ENCODE measurements at places on chromosomes 7 and 10.

GRCh38 chr7:78635026-78635793 lies 818.3 kb downstream of the MAGI2 start:
- no peak for DNase-seq

DNA sequence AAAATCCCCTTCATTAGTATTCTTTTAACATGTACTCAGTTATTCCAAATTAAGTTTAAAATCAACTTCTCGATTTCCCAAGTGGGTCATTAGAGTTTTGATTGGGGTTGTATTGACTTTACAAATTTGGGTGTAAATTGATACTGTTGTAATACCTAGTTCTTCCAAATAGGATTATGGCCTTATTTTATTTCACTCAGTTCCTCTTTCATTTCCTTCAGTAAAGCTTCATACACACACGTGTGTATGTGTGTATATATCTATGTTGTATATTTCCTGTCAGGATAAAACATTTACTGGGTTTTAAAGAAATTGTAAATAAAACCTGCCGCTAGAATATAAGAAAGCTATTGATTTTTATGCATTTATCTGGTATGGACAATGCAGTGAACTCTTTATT lies 15.9 kb downstream of the YME1L1 start:
- DNase-seq = no peak

DNA sequence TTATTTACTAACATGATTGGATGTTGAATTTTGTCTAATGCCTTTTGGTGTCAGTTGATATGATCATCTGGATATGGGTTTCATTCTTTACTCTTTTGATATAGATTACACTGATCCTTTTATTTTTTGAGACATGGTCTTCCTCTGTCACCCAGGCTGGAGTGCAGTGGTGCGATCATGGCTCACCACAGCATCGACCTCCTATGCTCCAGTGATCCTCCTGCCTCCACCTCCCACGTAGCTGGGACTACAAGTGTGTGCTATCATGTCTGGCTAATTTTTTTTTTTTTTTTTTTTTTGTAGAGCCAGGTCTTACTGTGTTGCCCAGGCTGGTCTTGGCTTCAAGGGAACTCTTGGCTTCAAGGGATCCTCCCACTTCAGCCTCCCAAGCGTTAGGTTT lies 27.1 kb downstream of the BMS1 start:
- DNase-seq = no peak

DNA sequence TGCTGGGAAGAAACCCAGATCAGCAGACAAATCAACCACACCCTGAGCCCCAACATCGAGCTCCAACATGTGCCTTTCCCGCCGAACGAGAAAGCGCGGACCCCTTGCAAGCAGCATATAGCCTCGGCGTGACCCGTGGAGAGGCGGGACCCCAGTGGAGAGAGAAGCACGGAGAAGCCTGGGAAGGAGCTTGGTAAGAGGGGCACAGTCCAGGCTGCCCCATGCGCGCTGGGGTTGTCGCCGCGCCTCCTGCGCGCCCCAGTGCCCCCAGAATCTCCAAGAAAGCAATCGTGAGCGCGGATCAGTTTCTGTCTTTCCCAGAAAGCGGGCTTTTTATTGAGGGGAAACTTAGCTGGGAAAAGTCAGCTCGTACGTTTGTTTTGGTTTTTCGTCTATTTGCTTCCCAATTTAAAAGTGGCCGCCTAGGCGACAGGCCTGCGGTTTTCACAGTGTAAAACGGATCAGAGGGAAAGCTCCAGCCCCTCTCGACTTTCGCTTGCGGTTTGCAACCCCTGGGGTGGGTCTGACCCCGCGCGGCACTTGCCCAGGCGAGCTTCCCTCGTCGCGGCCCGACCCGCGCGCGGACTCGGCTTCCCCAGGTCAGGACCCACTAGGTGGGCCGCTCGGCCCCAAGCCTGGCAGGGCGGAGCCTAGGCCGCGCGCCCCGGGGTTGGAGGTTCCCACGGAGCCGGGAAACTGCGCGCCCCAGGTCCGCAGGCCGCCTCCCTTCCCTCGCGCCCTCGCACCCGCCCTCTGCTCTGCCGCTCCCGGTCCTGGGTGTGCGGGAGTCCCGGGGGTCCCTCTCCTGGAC lies 31.1 kb downstream of the SKIDA1 start:
- no peak for DNase-seq

- DNase-seq = no peak
Observed at GRCh38 chr10:109956454-109957091, 33.3 kb upstream of the XPNPEP1 start.

DNA sequence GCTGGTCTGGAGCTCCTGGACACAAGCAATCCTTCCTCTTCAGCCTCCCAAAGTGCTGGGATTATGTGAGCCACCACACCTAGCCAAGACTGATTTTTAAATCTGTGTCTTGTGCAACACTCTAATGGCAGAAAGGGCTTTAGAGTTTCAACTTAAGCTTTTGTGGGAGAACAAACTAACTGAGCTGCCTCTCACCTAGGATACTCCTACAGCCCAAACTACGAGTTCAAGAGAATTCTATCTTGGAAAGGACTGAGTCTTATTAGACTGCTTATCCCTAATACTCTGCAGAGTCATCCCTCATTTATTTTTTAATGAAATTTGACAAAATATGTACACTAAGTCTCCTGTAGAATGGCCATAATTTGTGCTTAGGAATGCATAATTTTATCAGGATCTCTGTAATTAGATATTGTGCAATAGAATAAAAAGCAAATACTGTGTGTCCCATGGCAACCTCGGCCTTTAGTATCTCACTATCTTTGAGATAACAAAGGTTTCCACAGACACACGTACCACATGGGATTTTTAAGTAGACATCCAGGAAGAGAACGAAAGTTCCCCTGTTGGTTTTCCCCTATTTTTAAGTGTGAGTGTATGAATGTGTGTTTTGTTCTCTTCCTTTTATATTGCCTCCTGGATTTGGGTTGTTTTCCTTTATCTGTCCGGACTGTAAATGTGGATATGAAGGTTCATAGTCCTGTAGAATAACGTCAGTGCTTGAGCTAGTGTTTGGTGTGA lies 199.4 kb upstream of the TCF7L2 start:
- no peak for DNase-seq
